M059J (cell line): ENCODE measurements at places on chromosomes 6 and 20.

GRCh38 chr6:150576651-150577226 lies 22.9 kb upstream of the PLEKHG1 start:
- DNase-seq: no peak

- no peak for DNase-seq
Measured at GRCh38 chr6:156164701-156165452, 612.3 kb upstream of the ARID1B start.

DNA sequence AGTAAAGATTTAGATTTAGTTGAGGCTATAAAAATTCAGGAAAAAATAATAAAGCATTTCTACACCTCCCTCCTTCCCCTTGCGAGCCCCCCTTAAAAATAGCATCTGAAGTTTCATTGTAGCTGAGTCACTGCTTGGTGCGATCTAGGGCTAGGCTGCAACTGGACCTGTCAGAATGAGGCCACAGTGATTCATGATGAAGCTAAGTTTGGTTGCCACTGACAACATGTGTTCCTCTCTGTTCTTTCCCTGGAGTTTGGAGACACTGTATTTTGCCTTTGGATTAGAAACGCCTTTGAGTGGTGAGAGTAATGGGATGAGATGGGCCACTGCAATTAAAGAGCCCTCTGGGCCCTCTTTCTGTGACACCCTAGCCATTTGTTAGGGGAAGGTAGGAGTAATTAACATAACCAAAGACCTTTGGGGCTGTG lies 334.1 kb downstream of the NRN1 start:
- peak; percentile 96 for DNase-seq

- DNase-seq: no peak
Measured at GRCh38 chr20:39039261-39039660, 77.1 kb downstream of the DHX35 start.

GRCh38 chr6:168943231-168943905 lies 310.3 kb downstream of the THBS2 start:
- no peak for DNase-seq

GRCh38 chr20:41234041-41234440 lies 83.5 kb downstream of the ZHX3 start:
- DNase-seq: no peak

GRCh38 chr6:70119218-70119835 lies 183.6 kb downstream of the COL9A1 start:
- DNase-seq: no peak

GRCh38 chr20:46558511-46558959 lies 8.1 kb upstream of the OCSTAMP start:
- DNase-seq: peak; percentile 88
